ENCODE measurements at places on chromosomes 11 and 22.

- no peak for DNase-seq
Measured at GRCh38 chr11:48079596-48079995, 99.2 kb downstream of the PTPRJ start.

DNA sequence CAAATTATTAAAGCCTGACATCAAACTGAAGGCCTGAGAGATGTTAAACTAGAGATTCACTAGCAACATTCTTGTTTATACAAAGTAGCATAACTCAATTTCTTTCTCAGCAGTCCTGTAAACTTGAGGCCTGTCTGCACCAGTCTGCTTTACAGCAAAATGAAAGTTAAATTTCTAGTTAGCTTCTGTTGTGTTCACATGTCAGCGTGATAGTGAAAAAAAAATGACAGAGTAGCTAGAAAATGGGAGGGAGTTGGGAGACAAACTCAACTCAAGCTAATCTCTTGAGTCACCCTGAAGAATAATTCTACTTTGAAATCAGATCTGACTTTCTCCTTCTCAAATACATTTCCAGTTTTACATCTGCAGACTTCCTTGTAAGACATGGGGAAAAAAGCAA lies 6.5 kb downstream of the RBFOX2 start:
- no peak for DNase-seq

DNA sequence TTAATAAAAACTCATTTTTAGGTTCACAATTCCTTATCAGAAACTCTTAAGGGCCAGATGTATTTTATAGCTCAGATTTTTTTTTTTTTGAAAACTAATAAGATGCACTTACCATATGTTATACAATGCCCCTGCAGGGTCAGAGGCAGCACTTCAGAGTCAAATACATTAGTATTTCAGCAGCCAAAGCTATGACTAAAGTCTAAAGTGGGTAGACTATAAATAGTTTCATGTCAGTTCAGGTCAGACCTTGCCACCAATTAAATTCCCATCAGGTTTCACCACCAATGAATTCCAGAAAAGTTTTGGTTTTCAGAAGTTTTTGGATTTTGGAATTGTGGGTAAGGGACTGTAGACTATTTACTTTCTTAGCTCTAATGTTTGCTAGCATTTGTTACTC lies 75.9 kb downstream of the FAM83F start:
- DNase-seq, result no peak

DNA sequence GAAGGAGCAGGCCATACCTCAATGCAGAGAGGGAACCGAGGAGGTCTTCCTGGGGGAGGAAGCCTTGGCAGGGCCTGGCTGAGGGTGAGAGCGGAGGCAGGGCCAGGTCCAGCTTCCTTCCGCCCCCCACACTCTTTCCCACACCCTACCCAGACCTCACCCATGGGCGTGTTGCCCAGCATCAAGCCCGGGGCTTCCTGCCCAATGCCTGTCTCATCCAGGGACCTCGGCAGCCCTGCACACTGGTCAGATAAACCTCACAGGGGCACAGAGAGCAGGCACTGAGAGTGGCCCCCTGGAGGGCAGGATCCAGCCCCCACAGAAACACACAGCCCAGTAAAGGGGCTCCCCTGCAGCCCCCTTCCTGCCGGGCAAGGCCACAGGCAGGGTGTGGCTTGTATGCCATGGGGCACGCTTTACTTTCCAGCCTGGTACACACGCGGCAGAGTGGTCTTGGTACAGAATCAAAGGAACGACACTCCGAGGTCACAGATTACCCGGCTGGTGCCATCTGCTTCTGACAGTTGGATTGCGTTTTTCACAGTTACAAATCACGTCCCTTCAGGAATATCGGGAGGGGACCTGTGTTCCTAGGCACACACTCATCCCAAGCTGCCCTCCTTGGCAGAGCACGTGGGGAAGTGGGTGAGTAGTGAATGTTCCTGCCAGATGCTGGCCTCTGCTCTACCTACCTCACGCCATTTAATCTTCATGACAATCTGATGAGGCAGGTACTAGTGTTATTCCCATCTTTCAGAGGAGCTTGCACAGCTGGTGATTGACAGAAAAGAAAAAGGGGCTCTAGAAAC lies 20.0 kb upstream of the CD5 start:
- DNase-seq, result no peak

DNA sequence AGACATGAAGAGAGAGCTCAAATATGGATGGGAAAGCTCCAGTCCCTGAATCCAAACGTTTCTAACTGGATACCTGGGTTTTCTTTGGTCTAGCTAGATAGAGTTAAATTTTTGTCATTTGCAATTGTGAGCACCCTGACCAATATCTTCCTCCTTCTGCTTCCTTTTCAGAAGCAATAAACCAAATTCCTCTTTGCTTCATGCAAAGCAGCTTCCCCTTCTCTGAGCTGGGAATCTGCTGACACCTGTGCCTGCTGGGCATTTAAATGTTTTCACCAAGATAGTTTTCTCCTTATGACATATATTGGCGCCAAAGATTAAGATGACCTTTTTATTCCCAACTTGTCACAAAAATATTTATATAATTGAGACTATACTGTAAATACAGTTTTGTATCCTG lies 27.9 kb upstream of the PAK1 start:
- DNase-seq, result no peak

- DNase-seq, result no peak
Measured at GRCh38 chr11:109362059-109362458, 59.9 kb upstream of the C11orf87 start.

- no peak for DNase-seq
Measured at GRCh38 chr11:64067230-64067993, 31.7 kb downstream of the FLRT1 start.

DNA sequence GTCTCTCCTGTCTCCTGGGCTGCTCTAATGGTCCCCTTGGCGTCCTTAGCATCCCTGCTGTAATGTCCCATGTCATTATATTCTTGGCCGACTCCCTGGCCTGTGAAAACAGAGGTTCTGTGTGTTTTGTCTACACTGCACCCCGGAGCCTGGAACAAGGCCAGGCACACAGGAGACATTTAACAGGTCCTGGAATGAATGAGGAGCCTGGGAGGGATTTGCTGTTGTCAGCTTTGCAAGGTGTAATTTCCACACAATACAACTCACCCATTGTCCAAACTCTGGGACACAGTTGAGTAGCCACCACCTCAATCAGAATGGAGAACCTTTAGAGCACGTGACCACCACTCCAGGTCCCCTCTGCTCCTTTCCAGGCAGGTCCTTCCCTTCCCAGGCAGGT lies 14.9 kb upstream of the PDGFB start:
- DNase-seq, result no peak

GRCh38 chr11:72832301-72833082 lies 18.3 kb downstream of the ATG16L2 start:
- no peak for DNase-seq

GRCh38 chr11:69004411-69005182 lies 8.4 kb downstream of the MRGPRF start:
- no peak for DNase-seq

DNA sequence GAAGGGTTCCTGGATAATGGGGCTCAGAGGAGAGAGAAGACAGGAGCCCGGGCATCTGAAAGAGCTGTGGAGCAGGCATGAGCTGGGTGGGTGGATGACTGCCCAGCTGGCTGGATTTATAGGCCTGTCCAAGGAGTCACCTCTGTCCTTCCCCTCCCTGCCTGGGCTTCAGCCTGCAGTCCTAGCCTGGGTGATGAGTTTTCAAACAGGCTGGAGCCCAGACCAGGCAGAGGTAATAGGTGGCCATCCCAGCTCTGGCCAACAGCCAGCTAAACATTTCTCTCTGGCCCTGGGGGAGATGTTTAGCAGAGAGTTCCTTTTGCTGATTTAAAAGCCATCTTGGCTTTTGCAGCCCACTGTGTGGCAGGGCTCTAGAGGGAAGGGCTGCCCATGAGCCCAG lies 5.4 kb downstream of the C11orf96 start:
- no peak for DNase-seq

DNA sequence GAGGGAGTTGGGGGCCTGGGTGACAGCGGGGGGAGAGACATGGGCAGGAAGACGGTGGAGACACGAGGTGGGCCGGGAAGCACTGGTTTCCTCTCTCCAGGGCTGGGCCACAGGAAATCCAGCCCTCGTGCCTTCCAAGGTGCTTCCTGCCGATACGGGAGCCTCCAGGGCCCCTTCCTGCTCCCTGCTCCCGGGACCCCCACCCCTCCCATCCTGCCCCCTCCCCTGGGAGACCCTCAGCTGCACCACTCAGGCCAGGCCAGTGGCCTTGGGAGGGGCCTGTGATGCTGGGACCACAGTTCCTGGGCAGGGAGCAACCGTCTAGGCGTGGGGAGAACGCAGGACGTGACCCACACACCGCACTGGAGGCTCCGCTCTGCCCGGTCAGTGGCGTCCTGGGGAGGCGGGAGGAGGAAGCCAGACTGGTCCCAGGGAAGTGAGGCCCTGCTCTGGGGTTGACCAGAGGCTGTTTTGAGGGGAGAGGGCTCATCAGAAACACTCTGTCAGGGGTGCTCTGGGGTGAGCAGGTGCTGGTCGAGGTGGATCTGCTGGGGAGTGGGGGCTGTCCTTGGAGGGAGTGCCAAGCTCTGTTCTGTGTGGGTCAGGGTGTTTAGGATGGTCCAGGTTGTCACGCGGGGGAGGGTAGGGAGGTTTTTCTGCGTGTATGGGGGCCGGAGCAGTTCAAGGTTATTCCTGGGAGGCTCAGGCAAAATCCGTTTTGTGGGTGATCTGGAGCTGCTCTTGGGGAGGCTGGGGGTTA lies at the start of gene SHANK3:
Gene SHANK3 (plus strand): TSS at position 353 of the 760 bp plus-strand sequence.
- no peak for DNase-seq

DNA sequence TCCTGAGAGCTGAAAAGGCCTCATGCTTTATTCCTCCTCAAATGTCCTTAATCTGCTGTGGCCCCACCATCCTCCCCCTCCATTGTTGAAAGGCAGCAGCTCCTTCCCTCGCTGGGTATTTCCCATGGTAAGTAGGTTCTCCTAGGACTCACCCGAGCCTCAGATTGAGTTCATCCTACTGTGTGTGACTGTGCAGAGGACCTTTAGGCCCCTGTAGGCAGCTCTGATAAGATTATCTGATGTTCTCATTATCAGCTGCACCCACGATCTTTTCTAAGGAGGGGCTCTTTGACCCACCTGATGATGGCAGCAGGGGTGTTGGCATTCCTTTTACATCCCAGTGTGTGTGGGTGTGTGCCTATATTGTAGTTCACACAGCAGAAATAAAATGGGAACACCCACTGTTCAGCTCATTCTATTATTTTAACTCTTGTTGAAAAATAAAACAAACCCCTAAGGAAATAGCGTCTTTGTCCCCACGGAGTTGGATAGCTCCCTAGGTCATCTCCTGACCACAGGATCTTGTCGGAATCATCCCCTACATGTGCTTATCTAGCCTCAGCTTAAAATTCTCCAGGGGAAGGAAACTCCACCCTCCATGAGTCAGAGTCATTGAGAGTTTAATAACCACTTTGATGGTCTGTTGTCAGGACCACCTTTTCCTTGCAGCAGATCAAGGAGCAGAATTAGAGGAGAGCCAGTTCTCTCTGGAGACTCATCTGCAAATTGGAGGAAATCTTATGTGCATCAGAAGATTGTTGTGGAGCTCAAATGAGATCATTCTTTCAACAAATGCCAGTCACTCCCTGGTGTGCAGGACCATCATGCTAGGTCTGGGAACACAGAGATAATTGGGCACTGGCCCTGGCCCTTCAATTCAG lies 19.3 kb downstream of the ENDOD1 start:
- DNase-seq, result no peak

GRCh38 chr11:10667521-10667885 lies 26.1 kb downstream of the IRAG1 start:
- no peak for DNase-seq

DNA sequence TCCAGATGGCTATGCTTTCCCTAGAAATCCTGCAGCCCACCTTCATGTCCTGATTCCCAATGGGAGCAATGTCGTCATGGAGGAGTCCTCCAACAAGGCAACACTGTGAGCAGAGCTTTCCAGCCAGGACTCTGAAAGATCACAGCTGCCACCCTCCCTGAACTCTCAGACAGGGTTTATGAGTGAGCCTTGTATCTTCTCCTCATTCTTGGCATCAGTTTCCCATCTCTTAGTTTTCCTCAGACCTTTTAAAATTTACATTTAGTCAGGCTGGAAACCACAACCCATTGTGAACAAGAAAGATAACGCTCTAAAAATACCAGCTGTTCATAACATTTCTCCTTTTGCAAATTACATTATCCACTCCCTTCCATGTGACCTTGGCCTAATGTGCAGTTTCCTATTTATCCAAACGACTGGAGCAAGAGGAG lies 15.6 kb upstream of the LYVE1 start:
- DNase-seq, result no peak

GRCh38 chr22:19879246-19879570 lies 24.5 kb upstream of the GNB1L start:
- DNase-seq, result no peak

GRCh38 chr22:24588757-24589481 lies 4.0 kb downstream of the LRRC75B start:
- no peak for DNase-seq

DNA sequence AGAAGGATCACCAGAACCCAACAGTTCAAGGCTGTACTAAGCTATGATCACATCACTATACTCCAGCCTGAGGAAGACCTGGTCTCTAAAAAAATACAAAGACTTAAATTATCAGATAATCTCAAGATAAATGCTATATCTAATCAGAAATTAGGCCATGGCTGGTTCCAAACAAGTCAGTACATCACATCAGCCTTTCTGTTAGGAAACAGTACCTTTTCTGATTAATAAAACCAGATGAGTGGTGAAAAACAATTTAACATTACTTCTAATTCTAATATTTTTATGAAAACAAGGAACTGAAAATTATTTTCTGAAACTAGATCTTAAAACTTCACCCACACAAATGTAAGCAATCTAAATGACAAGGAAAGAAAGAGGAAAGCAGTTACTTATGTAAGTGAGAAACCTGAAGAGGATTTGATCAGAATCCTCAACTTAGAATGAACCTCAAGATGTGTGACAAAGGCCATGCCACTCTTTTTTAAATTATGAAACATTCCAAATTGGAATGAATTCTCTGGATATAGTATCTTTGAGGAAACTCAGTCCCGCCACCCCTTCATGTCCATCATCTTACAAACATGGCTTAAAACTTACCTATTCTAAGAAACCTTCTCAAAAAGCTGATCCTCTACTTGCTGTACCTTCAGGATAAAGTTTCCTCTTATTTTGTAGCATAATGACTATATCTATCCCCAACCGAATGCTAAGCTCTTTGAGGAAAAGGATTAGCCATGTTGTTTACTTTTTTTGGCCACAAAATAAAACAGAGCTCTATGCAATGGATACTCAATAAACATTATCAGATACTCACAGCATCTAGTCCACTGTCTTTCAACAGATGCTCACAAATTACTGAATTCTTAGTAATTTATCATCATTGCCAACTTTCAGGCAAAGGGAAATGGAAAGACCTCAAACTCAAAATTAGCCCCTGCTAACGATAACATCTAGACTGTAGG lies 132.0 kb downstream of the MRTFA start:
- no peak for DNase-seq

GRCh38 chr22:21047730-21048129 lies 2.0 kb downstream of the LRRC74B start:
- no peak for DNase-seq

GRCh38 chr22:25437414-25438160 lies 126.9 kb upstream of the GRK3 start:
- no peak for DNase-seq

- no peak for DNase-seq
Measured at GRCh38 chr11:12017865-12018453, 9.5 kb upstream of the DKK3 start.

GRCh38 chr11:79428406-79428805 lies 12.4 kb downstream of the TENM4 start:
- DNase-seq, result no peak

All from activated naive CD4-positive, alpha-beta T cell treated with Interleukin-2 at 50 U/mL for 16 hours (primary cell).